ENCODE measurements at places on chromosomes 2 and 18. TPM values are rescaled to one million over a fixed set of nuclear protein-coding genes. Genes with fewer than 3 reads are reported as not detected.

DNA sequence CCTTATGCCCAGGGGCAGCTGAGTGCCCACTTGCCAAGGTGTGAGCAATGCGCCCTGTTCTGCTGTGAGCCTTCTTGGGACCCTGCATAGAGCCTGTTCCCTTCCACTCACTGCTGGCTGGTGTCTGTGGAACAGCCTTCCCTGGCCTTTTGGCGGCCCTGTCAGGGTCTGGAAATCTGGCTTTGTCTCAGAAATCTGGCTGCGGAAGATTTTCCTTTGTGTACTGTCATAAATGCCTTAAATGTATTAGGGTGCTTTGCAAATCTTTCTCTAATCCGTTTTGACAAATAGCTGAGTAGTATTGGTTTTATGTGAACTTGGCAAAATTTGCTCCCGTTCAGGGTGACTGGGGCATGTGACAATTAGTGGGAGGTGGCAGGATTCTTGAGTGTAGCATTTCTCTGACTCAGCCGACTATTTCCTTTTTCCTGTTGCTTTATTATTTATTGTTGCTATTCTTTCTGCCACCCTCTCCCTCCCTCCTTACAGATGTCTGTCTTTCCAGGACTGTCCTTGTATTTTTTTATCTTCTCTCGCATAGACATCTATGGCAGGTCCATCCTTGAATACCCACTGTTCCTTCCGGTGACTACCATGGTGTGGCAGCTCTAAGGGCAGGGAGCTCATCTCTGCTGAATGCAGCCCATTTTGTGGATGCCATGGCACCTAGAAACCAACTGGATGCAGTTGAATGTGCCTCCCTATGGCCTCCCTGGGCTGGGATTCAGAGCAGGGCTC, 41.8 kb downstream of the LDLRAD4 start:
- no peak for DNase-seq

DNA sequence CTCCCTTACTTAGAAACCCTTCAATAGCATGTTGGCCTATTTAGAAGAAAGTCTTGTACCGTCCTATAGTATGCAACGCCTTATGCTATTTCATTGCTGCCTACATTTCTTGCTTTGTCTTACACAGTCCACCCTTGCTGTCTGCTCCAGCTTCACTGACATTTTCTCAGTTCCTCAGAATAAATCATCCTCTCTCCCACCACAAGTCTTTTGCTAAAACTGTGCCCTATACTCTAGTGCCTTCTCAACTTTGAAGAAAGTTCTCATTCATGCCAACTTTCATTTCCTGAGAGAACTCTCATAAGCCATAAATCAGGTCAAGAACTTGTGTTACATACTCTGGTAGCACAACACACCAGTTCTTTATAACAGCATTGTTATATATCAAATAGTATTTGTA, 54.3 kb upstream of the COL3A1 start:
- DNase-seq = no peak

DNA sequence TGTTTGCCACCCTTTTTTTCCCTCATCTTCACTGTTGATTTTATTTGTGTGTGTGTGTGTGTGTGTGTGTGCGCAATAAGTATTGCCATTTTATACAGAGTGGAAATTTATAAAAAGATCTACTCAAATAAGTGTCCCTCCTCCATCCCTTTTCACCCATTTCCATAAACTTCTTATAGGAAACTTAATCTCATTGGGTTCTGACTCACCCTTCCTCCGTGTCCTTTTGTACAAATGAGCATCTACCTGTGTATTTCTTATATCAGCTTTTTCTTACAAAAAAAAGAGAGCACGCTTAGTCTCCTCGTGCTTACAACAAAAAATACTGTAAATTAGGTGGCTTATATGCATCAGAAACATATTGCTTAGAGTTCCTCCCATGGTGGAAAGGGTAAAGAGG, 711.2 kb upstream of the CDH7 start:
- DNase-seq = no peak

DNA sequence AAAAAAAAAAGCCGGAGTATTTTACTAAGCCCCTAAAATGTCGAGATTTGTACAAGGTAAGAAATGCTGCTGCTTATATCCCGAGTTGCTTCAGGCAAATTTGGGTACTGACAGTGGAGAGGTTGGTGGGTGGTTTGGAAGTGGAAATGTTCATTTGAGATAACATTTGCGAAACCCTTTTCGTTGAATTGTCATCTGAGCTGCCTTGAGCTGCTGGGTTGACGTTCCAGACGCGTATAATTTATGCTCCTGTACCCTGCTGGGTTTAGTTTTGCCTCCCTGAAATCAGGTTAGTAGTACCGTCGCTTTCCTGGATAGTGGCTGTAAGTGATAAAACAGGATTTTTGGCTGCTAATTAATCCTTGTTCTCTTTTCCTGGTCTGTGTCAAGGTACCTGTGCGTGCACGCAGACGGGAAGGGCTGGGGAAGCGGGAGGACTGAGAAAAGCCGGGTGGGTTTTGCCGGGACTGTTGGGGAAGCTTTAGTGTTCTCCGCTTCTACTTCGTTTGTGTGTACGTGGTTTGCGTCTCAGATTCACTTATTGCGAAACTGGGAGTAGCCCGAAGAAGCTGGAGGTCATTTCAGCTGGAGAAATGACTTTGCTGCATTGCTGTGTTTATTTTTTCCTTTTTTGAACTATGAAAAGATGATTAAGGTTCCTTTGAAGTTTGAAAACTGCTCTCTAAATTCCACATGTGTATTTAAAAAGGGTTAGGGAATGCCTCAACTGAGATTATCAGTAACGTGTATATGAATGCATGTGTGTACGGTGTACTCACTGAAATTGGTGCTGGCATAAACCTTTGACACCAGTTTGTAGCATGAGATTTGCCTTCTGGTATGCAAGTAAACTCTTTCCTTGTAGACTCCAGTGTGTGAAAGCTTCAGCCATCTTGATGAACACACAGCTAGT, 709 bp downstream of the UGP2 start:
- peak; percentile 69 for DNase-seq

The DUSP28 gene
- 5.7 TPM for total RNA-seq

- peak; percentile 27 for DNase-seq
Measured at GRCh38 chr2:114034742-114035141, 144.9 kb downstream of the ACTR3 start.

The FAHD2A gene
- 20.8 TPM for total RNA-seq

DNA sequence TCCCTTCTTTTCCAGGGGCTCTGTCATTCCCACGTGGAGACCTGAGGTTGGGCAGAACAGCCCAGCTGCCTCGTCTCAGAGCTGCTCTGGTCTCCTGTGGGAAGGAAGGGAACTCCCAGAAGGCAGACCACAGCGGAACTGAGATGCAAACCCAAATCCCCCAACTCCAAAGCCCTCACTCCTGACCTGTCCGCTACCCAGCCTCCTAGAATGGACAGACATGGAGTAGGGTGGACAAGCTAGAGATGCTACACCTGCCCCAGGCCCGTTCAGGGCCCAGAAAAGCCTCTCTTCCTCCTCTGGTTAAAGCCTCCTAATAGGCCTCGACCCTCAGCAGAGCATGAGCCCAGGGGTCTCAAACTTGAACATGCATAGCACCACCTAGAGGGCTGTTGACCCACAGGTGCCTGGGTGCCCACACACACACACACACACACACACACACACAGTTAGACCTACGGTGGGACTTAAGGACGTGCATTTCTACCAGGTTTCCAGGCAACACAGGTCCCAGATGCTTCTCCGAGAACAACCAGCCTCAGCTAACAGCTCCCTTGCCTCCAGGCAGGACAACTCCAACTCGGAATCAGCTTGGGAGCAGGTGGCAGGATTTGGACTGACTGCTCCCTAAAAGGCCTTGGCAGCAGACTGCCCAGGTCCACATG, 93.5 kb downstream of the TNS1 start:
- DNase-seq = peak; percentile 57

DNA sequence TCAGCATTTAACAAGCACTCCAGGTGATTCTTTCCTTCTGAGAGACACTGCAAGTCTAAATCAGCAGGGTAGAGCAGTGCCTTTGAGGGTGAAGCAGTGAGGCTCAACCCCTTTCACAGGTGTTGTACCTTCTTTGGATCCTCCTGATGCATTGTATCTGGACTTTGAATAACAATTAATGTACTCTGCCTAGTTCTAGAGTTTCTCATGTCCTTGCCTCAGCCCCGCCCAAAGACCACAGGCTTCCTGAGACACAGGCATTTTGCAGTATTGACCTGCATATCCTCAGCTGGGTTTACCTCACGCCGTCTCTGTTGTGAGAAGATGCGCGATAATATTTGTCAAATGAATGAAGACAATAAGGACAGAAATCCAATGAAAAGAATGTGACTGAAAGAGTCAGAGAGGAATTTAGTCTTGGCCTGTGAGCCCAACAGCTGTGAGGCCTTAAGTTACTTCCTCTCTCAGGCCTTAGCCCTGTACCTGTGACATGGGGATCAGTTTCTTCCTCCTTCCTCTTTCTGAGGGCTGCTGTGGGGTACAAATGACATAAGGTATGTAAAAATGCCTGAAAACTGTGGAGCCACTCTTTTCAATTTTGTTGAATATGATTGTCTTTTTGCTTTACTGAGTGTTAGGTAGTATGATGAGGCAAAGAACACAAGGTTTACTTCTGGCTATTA, 43.7 kb downstream of the WIPF1 start:
- DNase-seq = no peak

GRCh38 chr18:56565551-56566345, 72.6 kb downstream of the TXNL1 start:
- peak; percentile 77 for DNase-seq

GRCh38 chr2:38690499-38691420, 24.8 kb downstream of the GALM start:
- DNase-seq = peak; percentile 18

- DNase-seq = peak; percentile 77
Measured at GRCh38 chr18:13823707-13824395, at the start of gene MC5R. Gene MC5R, plus strand, starts transcription at chr18:13824149. Its CDS starts 1,617 bp downstream, at chr18:13825766.

The PPP1R1C gene
- total RNA-seq = 2.5 TPM

GRCh38 chr2:36717603-36718266, 21.2 kb downstream of the VIT start:
- no peak for DNase-seq

DNA sequence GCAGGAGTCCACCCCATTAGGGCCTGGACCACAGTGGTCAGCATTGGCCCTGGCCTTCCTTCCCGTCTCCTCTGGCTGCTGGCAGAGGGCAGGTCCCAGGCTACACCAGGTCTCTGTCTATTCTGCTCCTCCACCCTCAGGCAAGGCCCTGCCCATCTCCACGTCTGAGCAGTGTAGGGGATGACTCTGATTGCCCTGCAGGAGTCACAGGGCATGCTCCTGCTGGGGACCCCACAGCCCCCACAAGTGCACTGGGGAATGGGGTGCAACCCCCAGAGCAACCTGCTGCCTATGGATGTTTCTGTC, 40.0 kb downstream of the STK25 start:
- no peak for DNase-seq

DNA sequence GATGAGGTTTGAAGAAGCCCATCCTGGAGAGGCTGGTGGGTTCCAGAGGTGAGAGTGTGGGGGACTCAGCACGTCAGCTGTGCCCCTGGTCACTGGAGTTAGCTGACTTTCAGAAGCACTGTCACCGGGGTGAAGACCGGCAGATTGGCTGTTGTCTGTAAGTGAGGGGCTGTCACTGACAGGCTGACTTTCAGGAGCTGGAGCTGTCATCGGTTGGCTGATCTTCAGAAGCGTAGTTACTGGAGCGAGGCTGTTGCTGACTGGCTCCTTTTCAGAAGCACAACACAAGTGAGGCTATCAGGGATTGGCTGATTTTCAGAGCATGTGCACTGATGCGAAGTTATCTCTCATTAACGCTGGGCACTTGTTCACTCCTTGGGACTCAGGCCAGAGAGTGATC, 738.4 kb upstream of the ID2 start:
- no peak for DNase-seq

- DNase-seq = no peak
Measured at GRCh38 chr2:222193328-222193983, 105.3 kb downstream of the PAX3 start.

The SELENOI gene
- total RNA-seq = 20.6 TPM

The SEH1L gene
- total RNA-seq = 28.8 TPM

DNA sequence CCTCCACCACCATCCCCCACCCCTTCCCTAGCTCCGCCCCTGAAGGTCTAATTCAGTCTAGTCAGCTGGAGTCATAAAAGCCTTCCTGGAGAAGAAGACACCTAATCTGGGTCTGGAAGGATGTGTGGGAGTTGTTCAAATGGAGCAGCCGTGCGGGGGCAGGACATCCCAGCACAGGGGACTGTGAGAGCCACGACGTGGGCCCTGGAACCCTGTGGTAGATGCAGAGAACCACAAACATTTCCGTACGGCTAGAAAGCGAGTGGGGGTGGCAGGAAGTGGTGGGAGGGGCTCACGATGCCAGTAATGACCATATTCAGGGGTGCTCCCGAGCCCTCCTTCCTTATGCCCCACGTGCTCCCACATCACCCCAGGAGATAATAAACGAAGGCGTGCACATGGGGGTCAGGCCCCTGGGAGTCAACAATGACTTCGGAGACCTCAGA, 20.9 kb upstream of the COL6A3 start:
- DNase-seq = no peak

DNA sequence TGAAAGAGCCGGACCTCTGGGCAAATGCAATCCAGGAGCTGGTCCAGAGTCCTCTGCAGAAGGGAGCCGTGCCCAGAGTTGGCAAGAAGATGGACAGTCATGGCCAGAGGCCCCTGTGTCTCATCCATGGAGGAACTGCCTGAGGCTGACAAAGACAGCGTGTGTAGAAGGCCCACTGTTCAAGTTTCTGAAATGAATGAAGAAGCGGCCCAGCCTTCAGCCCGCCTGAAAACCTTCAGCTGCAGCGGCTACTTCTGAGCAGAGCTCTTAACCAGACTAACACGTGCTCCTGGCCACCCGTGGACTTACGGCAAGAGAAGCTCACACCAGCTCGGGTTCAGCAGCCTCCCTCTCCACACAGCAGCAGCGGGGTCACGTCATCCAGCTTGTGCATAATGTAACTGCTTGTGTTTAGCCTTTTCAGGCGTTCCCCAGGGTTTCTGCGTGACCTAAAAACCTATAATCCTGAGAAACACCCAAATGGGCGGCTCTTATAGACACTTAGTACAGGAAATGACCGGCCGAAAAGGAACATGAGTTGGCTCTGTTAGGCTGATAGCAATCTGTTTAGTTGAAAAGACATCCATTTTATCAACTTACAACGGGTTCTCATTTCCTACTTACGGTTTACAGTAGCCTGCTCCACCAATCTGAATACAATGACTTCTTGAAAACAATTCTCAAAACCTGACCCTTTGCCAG, at the start of gene FAM124B:
FAM124B (minus strand) TSS at position 467 of the 702 bp plus-strand sequence; CDS start at position 128, 339 bp downstream.
- peak; percentile 75 for DNase-seq

The HOXD3 gene
- 1.9 TPM for total RNA-seq

GRCh38 chr2:25207078-25207545, 38.7 kb upstream of the POMC start:
- no peak for DNase-seq

The GREB1 gene
- 6.9 TPM for total RNA-seq

GRCh38 chr2:14891546-14891945, 259.0 kb downstream of the LRATD1 start:
- peak; percentile 78 for DNase-seq

The DPP10 gene
- total RNA-seq = 2.5 TPM

DNA sequence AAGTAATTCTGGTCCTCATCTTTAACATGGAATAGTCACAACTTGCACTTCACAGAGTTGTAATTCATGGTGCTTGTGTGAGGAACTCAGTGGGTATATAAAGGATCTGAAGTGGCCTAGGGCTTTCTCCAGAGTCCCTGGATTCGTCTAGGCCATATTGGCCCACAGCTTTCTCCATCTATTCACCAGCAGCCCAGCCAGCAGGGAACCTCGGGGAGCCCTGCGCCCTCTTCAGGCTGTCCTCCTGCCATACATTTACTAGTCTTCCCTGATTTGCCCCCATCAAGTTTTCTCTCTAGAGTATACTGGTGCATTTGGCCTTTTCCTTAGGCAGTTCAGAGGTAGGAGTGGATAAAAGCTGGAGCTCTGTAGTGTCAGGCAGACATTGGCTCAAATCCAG, 278.3 kb downstream of the MYCN start:
- peak; percentile 56 for DNase-seq

The CGREF1 gene
- total RNA-seq = 1.6 TPM

Measured in tongue (tissue), 3 donors.